EH (cell line): ENCODE measurements at places on chromosomes 2 and 18.

DNA sequence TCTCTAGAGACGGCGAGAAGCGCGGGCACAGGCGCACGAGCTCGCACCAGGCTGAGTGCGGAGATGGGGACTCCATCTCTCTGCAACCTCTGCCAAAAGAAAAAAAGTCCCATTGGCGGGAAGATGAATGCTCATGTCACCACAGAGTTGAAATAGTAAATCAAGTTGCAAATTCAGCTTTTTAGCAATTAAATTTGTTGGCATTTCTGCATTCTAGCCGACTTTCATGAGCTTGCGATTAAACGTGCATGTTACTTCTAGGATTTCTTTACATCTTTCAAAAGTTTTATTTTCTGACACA, 588 bp downstream of the CHAC2 start:
- no peak for DNase-seq

- peak; percentile 47 for DNase-seq
Observed at GRCh38 chr2:135667045-135667444, 74.6 kb upstream of the UBXN4 start.

GRCh38 chr2:117859924-117860647, 45.6 kb downstream of the DDX18 start:
- no peak for DNase-seq

DNA sequence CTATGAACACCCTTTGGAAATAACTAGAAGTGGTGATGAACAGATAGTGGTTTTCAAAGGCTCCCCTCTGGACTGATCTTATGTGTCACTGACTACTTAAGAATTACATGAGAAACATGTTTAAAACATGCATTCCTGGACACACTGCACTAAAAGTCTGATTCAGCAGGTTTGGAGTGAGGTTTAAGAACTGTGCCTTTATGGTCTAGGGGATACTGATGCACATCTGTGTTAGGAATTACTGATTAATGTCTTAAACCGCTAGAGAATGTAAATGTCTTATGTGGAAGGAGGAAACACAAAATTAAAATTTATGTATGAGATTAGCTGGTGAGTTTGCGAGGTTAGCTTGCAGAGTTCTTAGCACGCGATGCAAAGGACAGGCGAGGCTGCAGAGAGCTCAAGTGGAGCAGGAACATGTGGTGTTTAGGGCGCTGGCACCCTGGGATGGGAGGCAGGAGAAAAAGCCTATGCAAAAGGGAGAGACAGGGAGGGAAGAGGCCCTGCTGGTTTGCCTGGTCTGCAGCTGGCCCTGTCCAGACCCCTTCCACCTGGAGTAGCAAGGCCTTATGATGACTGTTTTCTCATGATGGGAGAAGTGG, 11.7 kb downstream of the SH3YL1 start:
- DNase-seq: peak; percentile 3

- peak; percentile 20 for DNase-seq
Observed at GRCh38 chr2:236998758-236999157, 86.9 kb upstream of the COPS8 start.

DNA sequence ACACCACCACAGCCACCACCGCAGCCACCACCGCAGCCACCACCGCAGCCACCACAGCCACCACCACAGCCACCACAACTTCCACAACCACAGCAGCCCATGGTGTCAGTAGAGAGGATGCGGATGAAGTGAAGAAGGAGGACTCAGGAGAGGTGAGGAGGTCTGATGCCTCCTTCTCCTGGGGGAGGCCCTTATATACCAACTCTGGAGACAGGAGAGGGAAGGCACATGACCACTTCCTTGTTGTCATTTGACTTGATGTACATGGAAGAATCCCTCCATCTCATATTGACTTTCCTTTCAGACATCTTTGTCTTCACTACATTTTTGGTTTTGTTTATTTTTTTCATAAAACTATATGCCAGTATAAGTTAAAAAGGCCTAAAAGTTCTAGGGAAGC, at the start of gene SCYGR3:
Gene SCYGR3, minus strand, starts transcription at position 101 of the 400 bp plus-strand sequence. Its CDS starts 0 bp downstream, at position 101.
- no peak for DNase-seq

DNA sequence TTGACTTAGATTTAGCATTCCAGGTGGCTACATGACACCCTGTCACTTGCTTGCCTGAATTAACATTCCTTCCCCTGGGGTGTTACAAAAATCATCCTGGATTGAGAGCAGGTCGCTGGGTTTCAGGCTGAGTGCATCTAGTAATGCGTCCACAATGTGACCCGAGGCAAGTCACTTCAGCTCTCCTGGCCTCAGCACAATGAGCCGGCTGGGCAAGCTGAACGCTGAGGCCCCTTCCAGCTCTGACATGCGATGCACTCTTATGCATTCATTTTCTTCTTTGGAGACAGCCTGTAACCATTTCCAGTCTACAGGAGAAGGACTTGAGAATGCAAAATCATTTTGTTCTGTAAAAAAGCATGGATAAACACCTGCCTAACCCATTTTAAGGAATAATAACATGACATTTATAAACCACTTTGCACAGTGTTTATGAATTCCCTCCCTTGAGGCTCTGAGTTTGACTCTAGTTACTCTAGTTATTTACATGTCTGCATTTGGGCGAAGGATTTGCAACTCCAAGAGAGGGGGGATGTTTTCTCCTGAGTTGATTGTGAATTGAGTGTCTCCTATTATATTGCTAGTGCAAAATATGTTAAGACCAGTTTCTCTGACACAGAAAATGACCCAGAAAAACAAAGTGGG, 63.0 kb upstream of the CPO start:
- DNase-seq: no peak

GRCh38 chr2:113376913-113377445, 60.5 kb upstream of the ZNG1B start:
- no peak for DNase-seq

DNA sequence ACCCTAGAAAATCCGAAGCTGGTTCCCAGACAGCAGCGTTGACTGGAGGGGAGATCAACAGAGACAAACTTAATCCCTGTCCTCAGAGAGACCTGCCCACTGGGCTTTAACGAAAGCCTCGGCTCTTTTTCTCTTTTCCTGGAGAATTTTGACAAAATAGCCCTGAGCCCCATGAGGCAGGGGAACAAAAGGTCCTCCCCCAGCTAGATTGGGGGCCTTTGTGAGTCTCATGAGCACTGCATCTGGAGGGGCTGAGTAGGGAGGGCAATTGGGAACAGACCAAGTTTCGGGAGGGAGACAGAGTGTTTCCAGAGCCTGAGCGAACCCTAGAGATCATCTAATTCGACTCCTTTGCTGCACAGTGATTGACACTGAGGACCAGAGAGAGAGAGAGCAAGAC, 123.9 kb upstream of the HAAO start:
- DNase-seq: no peak

- no peak for DNase-seq
Observed at GRCh38 chr2:46855805-46856204, 59.8 kb downstream of the MCFD2 start.

DNA sequence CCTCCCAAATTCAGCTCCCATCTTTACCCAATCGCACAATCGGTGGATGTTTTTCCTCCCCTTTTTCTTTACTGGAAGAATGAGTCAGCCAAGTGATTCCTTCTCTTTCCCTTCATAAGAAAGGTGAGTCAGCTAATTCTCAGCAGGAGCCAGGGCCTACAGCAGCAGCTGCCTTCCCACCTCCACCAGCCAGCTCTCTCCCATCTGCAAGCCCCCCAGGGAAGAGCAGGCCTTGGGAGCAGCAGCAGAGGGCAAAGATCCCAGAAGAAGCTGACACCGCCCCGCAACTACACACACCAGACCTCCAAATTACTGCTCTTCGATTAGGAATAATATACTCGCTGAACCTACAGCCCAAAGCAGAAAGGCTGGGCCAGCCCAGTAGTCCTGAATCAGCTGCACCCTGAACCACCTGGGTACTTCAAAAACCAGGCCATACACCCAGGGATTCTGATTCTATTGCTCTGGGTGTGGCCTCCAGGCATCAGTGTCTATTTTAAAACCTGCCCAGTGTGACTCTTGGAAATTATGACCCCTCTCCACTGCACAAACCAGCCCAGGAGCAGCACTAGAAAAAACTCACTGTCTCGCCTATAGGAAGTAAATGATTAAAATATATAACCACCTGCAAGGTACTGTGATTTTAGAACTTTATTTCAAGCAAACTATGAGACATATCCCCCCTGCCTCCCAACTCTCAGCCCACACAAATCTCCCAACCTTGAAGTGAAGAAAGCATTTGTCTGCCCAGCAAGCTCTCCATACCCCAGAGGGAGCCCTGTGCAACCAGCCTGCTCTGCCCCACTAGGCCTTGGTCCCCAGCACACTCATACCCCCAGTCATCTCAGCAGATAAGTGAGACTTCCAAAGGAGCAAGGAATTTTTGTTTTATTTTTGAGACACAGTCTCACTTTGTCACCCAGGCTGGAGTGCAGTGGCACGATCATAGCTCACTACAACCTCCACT, 7.3 kb downstream of the SFXN5 start:
- peak; percentile 85 for DNase-seq

DNA sequence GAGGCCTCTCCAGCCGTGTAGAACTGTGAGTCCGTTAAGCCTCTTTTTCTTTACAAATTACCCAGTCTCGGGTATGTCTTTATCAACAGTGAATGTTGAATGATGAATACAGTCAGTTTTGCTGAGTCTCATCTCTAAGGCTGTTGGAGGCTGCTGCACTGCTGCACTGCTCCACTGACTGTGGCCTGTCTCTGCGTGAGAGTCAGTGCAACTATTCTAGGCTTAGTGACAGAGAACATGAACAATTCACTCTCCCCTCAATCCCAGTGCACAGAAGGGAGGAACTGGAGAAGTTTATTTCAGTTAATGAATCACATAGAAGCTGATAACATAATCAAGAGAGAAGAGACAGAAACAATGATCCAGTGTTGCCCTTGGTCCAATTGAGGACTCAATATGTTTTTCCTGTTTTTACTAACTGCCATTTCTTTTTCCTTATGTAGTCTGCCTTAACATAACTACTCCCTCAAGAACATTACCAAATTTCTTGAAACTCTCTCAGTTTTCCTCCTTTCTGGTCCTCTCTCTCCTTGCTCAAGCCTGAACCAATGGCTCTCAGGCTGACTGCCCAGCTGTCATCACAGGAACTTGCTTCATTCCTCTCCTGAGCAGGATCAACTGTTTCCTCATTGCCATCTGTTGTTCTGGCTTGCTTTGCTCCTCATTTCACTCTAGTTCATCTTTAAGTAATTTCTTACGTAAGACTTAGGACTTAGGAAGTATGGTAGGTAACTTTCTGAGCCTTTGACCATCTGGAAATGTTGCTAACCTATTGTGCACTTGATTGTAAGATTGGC, 483.2 kb downstream of the METTL4 start:
- no peak for DNase-seq

DNA sequence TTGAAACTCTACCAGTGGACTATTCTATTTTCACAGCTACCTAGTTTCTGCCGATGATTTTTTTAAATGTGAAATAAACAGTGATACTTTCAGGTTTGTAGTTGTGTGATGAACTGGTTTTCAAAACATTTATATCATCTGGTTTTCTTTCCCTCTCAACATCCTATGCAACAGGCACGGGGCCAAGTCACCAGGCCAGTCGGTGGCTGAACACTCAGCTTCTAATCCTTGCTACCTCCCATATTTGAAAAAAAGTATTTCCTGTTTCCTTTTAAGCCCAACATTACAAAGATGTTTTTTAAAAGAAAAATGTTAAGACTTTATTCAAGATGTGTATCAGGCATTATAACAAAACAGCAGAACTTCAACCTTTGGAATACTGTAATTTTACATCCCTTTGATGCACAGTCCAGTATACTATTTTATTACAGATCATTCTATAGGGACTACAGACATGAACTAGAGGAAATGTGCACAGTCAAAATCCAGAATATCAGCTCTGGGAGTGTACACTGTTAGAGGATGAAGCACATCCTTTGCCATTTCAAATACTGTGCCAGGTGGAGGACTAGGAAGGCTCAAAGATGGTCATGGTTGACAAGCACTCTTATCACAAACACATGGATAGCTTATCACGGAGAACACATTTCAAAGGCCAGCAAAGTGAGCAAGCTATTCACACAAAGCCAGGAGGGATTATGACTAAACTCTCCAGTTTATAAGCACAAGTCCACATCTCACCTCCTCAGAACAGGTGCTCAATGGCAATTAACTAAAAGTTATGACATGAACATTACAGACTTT, 14.6 kb downstream of the MRPL35 start:
- peak; percentile 17 for DNase-seq

GRCh38 chr2:32748158-32748557, 120.3 kb downstream of the TTC27 start:
- DNase-seq: no peak

DNA sequence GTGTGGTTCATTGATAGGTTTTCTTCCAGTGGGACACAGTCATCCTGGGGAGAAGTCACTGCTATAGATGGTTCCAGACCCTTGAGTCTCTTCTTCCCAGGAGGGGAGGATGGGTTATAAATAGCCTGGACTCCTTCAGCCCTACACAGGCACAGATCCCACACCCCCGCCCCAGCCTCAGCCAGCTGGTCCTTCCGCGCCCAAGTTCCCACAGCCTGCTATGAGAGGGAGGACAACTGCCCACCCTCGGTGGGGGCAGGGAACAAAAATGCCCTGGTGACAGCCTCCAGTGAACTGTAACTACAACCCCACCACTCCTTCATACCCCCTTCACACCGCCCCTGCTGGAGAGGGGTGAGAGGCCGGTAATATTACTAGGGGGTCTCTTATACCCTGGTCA, 3.2 kb downstream of the ZBTB7C start:
- no peak for DNase-seq

DNA sequence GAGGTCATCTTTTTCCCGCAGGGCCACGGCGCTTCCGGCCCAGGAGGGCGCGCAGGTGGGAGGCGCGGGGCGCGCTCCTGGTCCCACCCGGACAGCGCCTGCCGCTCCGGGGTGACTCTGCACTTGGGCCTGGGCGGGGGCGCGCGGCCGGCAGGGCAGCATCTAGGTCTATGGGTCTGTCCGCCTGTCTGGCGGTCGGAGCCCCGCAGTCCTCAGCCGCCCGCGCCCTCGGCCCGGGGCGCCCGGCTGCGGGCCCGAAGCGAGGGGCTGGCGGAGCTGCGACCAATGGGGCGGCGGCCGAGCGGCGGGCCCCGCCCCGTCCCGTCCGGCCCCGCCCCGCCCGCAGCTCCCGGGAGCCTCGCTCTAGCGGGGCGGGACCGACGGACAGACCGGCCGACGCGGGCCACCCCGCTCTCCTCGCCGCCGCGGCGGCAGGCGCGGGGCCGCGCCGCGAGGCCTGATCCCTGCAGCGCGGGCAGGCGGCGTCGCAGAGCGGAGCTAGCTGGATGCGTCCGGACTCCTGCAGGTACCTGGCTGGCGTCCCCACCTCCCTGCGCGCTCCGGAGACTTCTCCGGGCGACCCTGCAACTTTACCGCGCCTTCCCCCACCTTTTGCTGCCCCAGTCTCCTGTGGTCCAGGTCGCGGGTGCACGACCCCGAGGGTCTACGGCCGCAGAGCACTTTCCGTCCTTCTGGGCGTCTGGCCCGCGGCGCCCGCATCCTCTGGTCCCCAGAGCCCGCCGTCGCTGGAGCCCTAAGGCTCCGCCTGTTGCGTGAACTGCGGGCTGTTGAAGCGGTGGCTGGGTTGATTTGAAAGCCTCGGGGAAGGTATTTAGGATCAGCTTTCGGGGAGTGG, at the start of gene KCNS3:
Gene KCNS3, plus strand, starts transcription at position 387 of the 856 bp plus-strand sequence. CDS start 52,342 bp downstream, outside the sequence.
- peak; percentile 57 for DNase-seq

GRCh38 chr2:218344090-218344754, 12.4 kb upstream of the CATIP start:
- no peak for DNase-seq
